Pulmonary artery endothelial cell (primary cell): ENCODE measurements at places on chromosomes 5 and 9.

DNA sequence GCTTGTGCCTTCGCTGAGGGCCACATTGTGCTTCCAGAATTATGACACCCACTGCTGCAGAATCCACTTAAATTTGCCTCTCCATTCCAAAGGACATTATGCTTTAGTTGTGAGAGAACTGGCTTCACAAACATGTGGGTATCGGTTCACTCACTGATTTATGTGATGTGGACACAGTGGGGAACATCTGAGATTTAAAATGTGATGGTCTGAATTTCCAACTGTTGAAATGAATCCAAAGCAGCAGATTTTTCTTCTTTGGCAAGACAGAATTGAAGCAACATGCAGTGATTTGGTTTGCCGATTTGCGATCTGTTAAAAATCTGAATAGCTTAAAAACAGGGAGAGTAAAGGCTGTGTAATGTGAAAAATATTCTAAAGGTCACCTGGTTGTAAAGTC is 20.3 kb downstream of the PCSK5 start:
- no peak for DNase-seq

- peak; percentile 54 for DNase-seq
These were observed 49.7 kb downstream of the KIF24 start for GRCh38 chr9:34279411-34279810.

DNA sequence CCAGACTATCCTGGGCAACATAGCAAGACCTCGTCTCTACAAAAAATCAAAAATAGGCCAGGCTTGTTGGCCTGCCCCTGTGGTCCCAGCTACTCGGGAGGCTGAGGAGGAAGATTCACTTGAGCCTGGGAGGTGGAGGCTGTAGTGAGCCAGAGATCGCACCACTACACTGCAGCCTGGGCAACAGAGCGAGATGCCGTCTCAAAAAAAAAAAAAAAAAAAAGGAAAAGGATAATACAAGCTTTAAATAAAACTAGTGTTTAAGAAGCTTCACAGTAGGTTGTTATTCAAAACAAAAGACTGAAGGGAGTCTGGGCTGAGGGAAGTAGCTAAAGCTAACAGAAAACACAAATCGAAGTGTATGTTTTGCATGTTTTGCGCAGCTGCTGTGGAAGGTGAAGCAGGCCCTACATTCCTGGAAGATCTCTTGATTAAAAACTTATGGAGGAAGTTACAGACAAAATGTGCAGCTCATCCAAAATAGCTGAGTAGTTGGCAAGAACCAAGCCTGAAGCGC is 581 bp upstream of the C9orf40 start:
- DNase-seq, result no peak

DNA sequence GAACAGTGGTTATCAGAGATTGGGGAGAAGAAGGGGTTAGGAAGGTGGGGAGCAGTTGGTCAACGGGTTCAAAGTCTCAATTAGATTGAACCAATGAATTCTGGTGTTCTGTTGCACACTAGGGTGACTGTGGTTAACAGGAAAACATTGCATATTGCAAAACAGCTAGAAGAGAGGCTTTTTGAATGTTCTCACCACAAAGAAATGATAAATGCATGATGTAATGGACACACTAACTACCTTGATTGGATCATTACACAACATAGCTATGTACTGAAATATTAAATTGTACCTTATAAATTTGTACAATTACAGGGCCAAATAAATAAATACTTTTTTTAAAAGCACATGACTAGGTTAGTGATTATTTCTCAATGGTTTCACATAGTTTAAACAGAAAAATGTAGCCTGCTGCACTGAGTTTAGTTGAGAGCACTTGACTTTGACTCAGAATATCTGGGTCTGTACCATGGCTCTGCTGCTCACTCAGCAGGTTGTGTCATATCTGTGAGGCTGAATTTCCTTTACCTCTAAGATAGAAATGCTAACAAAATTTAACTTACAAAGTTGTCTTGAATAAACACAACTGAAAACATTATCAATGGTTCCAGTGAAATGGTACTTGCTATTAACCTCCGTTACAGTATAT is 30.4 kb downstream of the NUDT12 start:
- DNase-seq, result no peak

- DNase-seq, result no peak
These were observed 255.5 kb downstream of the KIAA0825 start for GRCh38 chr5:94362857-94363256.

GRCh38 chr5:177599731-177600507 is at the start of gene B4GALT7:
Gene B4GALT7 (plus strand): TSS chr5:177600132. CDS start chr5:177600211, 79 bp downstream.
- DNase-seq, result no peak

- no peak for DNase-seq
These were observed 41.3 kb downstream of the CAVIN4 start for GRCh38 chr9:100619194-100619593.

GRCh38 chr5:155402927-155403640 is 389.5 kb downstream of the KIF4B start:
- no peak for DNase-seq

- DNase-seq, result no peak
These were observed 13.3 kb upstream of the RECK start for GRCh38 chr9:36023260-36024048.

- DNase-seq, result no peak
These were observed 24.2 kb downstream of the P4HA2 start for GRCh38 chr5:132203464-132203818.

GRCh38 chr5:172591636-172592035 is 49.4 kb upstream of the NEURL1B start:
- no peak for DNase-seq

GRCh38 chr9:36092509-36093215 is 43.9 kb upstream of the GLIPR2 start:
- DNase-seq, result no peak

GRCh38 chr9:26662476-26662875 is 230.1 kb downstream of the CAAP1 start:
- no peak for DNase-seq

DNA sequence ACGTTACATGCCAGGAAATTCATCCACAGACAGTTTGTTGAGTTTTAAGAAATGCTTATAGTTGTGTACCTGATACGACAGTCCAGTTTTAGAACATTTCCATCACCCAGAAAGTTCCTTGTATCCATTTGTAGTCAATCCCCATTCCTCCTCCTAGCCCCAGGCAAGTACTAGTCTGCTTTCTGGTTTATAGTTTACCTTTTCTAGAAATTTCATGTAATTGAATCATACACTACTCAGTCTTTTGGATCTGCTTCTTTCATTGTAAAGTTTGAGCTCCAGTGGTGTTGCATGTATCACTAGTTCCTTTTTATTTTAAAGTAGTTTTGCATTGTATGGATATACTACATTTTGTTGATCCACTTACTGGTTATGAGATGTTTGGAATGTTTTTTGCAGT is 291.2 kb downstream of the AOPEP start:
- no peak for DNase-seq

DNA sequence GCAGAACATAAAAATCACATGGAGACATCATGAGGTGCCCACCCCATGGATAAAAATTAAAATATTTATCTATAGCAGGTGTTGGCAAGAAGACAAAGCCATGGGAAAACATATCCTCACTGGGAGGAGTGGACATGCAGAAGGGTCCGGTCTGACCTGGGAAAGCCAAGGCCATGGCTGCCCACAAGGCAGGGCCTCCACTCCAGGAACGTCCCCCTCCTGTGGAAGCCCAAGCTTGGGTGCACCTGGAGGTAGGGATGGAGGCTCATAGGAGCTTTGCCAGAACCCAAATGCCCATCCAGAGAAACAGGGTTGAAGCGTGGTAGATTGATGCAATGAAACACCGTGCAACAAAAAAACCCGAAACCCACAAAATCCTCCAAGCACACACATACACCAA is 81.4 kb upstream of the COL5A1 start:
- DNase-seq, result no peak

DNA sequence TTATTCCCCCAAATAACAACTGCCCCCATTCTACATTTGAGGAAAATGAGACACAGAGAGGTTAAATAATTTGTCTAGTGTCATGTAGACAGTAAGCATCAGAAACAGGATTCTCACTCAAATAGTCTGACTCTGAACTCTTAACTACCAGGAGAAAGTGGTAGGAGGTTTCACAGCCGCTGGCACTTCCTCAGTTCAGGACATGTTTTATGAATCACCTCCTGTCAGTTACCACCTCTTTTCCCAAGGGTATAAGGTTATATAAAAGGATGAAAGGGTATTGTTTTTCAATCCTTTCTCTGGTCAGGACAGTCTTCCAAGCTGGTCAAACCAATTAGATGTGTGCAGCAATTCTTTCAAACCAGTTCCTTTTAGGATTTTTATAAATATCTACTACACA is 52.1 kb downstream of the TSSK1B start:
- DNase-seq, result peak; percentile 19

DNA sequence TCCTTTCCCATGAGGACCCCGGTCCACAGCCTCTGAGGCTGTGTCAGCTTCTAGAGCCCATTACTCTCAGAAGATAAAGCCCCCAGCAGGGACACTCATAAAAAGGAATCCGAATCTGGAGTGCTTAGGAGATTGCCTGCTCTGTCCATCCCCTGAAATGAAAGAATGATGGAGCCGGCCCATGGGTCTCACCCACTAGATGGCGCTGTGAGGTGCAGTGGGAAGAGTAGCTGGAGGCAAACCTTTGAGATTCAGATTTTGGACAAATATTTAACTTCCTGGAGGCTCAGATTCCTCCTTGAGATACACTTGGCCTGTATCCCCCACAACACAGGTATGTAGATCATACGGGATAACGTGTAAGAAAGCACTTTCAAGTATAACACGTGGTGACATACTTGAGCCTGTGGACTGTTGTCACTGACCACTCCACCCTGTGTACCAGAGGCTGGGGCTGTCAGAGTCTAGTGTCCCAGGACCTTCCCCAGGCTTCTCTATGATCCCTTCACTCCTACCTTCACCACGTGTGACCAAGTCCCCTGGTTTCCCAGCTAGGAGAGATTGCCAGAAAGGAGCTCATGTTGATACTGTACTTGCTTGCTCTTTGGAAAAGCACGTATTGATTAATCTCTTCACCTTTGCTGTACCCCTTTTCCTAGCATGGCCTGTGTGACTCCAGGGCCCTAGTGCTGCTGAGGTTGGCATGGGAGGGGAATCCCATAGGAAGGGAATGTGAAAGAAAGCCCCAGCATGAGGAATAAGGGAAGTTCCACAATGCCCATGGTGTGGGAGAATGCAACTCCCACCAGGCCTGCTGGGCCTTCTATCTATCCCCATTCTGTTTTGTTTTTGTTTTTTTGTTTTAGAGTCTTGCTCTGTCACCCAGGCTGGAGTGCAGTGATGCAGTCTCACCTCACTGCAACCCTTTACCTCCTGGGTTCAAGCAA is 32.1 kb downstream of the TRMO start:
- DNase-seq, result no peak

DNA sequence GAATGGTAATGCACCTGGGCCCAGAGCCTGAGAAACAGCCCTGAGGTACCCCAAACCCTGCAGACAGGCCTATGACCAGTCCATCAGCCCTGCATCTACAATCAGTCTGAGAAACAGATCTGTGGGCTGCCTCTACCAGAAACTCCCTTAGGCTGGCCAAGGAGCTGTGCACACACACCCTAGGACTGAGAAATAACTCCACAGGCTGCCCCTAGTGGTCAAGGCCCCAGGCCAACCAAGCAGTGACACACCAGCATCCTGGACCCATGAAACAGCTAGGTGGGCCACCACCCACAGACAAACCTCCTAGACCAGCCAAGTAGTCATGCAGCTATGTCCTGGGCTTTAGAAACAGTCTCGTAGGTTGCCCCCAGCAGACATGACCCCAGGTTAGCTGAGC is 253.6 kb upstream of the VLDLR start:
- no peak for DNase-seq
